Left lung (tissue), 14 donors: ENCODE measurements at places on chromosomes 4 and X. TPM values are rescaled to one million over a fixed set of nuclear protein-coding genes. Genes with fewer than 3 reads are reported as not detected.

GLRB gene
- total RNA-seq = 4.0 TPM

MAGEA1 gene
- not detected for total RNA-seq

NAA10 gene
- total RNA-seq = 87.5 TPM

HELT gene
- not detected for total RNA-seq

NDST3 gene
- 0.20 TPM for total RNA-seq

GRCh38 chr4:3404546-3404945 is 37.2 kb upstream of the HGFAC start:
- DNase-seq = no peak
- no peaks in the 10 kb centered on the region for H3K36me3 ChIP-seq
- no peaks in the 10 kb centered on the region for H3K27me3 ChIP-seq
- no peak overlapping the region for H3K4me3 ChIP-seq
- no peaks in the 10 kb centered on the region for H3K4me1 ChIP-seq

- H3K4me1 ChIP-seq = peaks cover 16% of the 10 kb centered on the region
- no peaks in the 10 kb centered on the region for H3K27me3 ChIP-seq
- H3K27ac ChIP-seq = no peak overlapping the region
- no peak for DNase-seq
- H3K36me3 ChIP-seq = no peaks in the 10 kb centered on the region
These were observed 60.9 kb upstream of the HS3ST1 start for GRCh38 chr4:11489453-11490083.

DNA sequence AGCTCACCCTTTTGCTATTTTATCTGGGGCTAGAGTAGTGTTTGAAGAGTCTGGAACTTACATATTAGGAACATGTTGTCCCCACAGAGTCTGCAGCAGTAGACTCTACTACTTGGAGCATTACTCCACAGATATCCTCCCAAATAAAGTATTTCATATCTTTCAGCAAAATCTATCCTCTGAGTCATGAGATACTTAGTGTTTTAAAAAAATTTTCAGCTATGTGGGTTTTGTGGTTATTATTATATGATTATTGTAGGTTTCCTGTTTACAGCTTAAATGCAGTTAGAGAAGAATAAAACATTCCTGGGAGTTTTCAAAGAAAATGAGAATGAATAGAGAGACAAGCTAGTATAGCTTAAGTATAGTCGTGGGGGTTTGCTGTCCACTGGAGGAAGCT is 30.9 kb downstream of the PAGE2 start:
- H3K27ac ChIP-seq = no peak overlapping the region
- no peak for DNase-seq
- H3K4me3 ChIP-seq = no peak overlapping the region

DNA sequence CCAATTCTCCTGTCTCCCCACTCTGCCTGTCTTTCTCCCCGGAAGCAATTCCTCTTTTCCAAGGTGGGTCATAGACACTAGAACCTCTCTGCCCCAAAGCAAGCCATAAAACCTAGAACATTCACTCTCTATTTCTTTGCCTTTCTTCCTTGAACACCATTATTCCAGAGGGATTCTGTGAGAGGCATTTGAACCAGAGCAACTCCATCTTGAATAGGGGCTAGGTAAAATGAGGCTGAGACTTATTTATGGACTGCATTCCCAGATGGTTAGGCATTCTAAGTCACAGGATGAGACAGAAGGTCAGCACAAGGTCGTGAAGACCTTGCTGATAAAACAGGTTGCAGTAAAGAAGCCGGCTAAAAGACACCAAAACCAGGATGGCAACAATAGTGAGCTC is 13.7 kb upstream of the GPAT3 start:
- no peaks in the 10 kb centered on the region for H3K27me3 ChIP-seq
- no peaks in the 10 kb centered on the region for H3K36me3 ChIP-seq
- no peak for DNase-seq
- no peak overlapping the region for H3K4me3 ChIP-seq
- H3K27ac ChIP-seq = no peak overlapping the region

DNA sequence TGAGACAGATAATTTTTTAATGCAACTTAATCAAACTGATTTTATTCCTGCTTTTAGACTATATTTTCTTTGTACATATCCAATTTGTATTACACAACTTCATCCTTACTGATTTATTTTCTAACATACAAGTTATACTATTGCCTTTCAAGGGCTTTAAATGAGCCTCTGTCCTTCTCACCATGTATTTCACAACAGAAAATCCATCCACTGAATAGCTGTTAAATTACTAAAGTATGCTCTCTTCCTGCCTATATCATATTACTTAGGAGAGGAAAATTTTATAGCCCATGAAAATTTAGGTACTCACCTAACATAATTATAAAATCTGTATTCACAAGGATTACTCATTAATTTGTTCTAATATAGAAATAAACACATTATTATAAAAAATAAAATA is 528.6 kb downstream of the ANKRD50 start:
- no peak overlapping the region for H3K4me3 ChIP-seq
- no peak overlapping the region for H3K27ac ChIP-seq
- no peak for DNase-seq
- no peaks in the 10 kb centered on the region for H3K27me3 ChIP-seq
- no peaks in the 10 kb centered on the region for H3K36me3 ChIP-seq
- no peaks in the 10 kb centered on the region for H3K4me1 ChIP-seq

GRCh38 chr4:8582436-8582835 is 2.2 kb downstream of the GPR78 start:
- no peaks in the 10 kb centered on the region for H3K36me3 ChIP-seq
- peaks cover 90% of the 10 kb centered on the region for H3K27me3 ChIP-seq
- H3K27ac ChIP-seq = no peak overlapping the region
- DNase-seq = no peak
- no peaks in the 10 kb centered on the region for H3K4me1 ChIP-seq

- no peaks in the 10 kb centered on the region for H3K27me3 ChIP-seq
- peak overlapping the region; percentile 38 for H3K27ac ChIP-seq
- H3K36me3 ChIP-seq = no peaks in the 10 kb centered on the region
- H3K4me1 ChIP-seq = peaks cover 3% of the 10 kb centered on the region
These were observed 31.8 kb downstream of the PDGFC start for GRCh38 chr4:156939801-156940200.

- H3K4me1 ChIP-seq = no peaks in the 10 kb centered on the region
- H3K36me3 ChIP-seq = no peaks in the 10 kb centered on the region
- no peak for DNase-seq
- no peak overlapping the region for H3K27ac ChIP-seq
- peak overlapping the region; percentile 4 for H3K4me3 ChIP-seq
These were observed 902 bp downstream of the KLHL4 start for GRCh38 chrX:87518504-87518903.

DNA sequence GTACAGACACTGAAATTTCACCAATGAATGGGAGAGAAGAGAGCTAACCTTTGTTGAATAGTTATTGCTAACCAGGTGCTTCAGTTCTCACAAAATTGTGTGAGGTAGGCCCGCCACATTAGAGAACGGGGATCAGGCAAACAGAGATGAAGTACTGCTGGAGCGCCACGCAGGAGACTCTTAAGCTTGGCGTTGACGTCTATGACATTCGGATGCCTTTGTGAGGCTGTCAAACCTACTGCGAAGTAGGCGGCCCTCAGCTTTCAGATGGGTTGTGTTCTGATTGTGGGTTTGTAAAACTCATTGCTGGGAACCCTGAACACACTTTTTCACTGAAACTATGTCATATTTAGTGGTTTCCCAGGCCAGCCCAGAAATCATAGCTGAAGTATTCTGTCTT is 173.6 kb downstream of the CBR4 start:
- no peak overlapping the region for H3K27ac ChIP-seq
- H3K4me1 ChIP-seq = peaks cover 11% of the 10 kb centered on the region
- peaks cover 44% of the 10 kb centered on the region for H3K27me3 ChIP-seq
- H3K36me3 ChIP-seq = no peaks in the 10 kb centered on the region
- no peak for DNase-seq

GRCh38 chrX:72080150-72080549 is 51.6 kb downstream of the RTL5 start:
- H3K36me3 ChIP-seq = no peaks in the 10 kb centered on the region
- peaks cover 22% of the 10 kb centered on the region for H3K4me1 ChIP-seq
- H3K27me3 ChIP-seq = no peaks in the 10 kb centered on the region
- H3K4me3 ChIP-seq = peak overlapping the region; percentile 17

DNA sequence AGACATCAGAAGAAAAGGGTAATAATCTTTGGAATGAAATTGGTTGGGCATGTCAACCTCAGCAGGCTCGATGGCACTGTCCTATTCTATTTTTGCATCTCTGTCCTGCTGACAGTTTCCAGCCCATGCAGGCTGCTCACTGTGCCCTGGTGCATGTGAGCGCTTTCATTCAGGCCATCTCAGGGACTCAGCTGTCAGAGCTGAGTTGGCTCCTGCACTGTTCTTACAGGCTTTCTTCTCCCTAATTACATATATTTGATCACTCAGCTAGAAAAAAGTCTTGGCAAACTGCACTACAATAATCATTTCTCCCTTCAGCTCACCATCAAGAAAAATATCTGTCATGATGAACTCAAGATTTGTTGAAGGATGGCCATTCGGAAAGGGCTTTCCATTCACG is 84.7 kb downstream of the RASL11B start:
- no peaks in the 10 kb centered on the region for H3K4me1 ChIP-seq
- H3K27ac ChIP-seq = no peak overlapping the region
- no peak for DNase-seq
- H3K4me3 ChIP-seq = no peak overlapping the region
- H3K36me3 ChIP-seq = no peaks in the 10 kb centered on the region
- no peaks in the 10 kb centered on the region for H3K27me3 ChIP-seq

DNA sequence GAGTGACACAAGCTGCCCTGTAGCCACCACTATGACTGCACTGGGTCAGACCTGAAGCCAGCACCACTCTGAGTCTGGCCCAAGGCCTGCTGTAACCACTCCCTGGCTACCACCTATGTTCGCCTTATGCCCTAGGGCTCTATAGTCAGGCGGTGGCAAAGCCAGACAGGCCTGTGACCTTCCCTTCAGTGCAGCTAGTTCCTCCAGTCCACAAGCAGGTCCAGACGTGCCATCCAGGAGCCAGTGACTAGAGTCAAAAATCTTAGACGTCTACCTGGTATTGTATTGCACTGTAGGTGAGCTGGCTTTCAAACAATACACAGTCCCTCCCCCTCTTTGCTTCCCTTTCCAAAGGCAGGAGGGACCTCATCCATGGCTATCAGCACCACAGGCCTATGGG is 54.0 kb upstream of the RNF128 start:
- no peak for DNase-seq
- no peaks in the 10 kb centered on the region for H3K4me1 ChIP-seq
- H3K36me3 ChIP-seq = no peaks in the 10 kb centered on the region
- no peak overlapping the region for H3K4me3 ChIP-seq

DNA sequence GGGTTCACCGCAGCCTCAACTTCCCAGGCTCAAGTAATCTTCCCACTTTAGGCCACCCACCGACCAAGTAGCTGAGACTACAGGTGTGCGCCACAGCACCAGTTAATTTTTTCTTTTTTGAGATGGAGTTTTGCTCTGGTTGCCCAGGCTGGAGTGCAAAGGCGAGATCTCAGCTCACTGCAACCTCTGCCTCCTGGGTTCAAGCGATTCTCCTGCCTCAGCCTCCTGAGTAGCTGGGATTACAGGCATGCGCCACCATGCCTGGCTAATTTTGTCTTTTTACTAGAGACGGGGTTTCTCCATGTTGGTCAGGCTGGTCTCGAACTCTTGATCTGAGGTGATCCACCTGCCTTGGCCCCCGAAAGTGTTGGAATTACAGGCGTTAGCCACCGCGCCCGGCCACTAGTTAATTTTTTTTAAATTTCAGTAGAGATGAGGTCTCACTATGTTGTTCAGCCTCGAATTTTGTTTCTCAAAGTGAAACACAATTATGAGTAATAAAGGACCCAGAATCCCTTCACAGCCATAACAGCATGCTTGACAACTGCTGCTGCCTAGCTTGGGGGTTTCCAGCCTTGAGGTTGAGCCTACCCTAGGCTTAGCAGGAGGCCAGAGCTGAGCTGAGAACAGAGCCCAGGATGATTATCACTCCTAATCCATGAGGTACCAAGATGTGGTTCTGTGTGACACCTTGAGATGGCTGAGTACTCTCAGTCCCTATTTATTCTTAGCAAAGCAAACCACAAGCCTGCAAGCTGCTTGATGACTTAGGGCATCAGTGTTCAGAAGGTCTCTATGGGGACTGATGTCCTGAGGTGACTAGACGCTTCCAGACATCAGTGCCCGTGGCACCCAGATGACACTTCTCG is 41.6 kb upstream of the NKRF start:
- H3K27ac ChIP-seq = no peak overlapping the region
- no peak for DNase-seq
- no peak overlapping the region for H3K4me3 ChIP-seq
- no peaks in the 10 kb centered on the region for H3K36me3 ChIP-seq
- H3K4me1 ChIP-seq = no peaks in the 10 kb centered on the region
- H3K27me3 ChIP-seq = no peaks in the 10 kb centered on the region

GRCh38 chr4:187962926-187963325 is 32.6 kb upstream of the ZFP42 start:
- no peak overlapping the region for H3K27ac ChIP-seq
- no peak for DNase-seq
- no peaks in the 10 kb centered on the region for H3K27me3 ChIP-seq
- H3K4me1 ChIP-seq = no peaks in the 10 kb centered on the region
- no peak overlapping the region for H3K4me3 ChIP-seq

GRCh38 chrX:42821803-42822443 is 44.0 kb upstream of the PPP1R2C start:
- no peak for DNase-seq
- no peaks in the 10 kb centered on the region for H3K36me3 ChIP-seq
- H3K27me3 ChIP-seq = no peaks in the 10 kb centered on the region
- no peaks in the 10 kb centered on the region for H3K4me1 ChIP-seq
- no peak overlapping the region for H3K4me3 ChIP-seq
